Esophagus squamous epithelium (tissue), 5 donors: ENCODE measurements at places on chromosomes 5 and 9.

GRCh38 chr5:150632305-150633160 is 7.9 kb upstream of the SYNPO start:
- DNase-seq = no peak

- DNase-seq = no peak
These were observed 12.7 kb downstream of the PDGFRB start for GRCh38 chr5:150142959-150143349.

DNA sequence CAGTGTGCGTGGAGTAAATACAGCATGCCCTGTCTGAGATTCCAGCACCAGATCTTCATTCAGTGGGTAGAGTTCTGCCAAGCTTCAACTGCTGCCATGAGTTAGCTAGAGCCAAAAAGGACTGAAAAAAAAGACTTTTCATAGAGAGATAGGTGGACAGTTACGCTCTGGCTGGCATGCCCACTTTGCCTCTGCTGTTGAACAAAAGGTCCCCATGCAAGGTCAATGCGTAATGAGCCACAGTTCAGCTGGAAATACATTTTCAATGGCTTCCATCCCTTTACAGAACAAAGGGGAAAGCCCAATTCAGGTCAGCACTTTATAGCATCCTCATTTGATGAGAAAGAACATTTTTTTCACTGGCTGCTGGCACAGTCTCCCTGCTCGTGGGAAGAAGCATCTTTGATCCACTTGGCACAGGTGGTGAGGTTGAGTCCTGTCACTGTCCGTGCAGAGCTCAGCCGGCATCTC is 86.9 kb upstream of the ERCC6L2 start:
- no peak for DNase-seq

- DNase-seq = no peak
These were observed 81.2 kb upstream of the TRIM32 start for GRCh38 chr9:116605904-116606341.

- DNase-seq = no peak
These were observed 24.6 kb upstream of the ANKH start for GRCh38 chr5:14896131-14896530.

- DNase-seq = no peak
These were observed 75.7 kb downstream of the TEK start for GRCh38 chr9:27184556-27185351.

DNA sequence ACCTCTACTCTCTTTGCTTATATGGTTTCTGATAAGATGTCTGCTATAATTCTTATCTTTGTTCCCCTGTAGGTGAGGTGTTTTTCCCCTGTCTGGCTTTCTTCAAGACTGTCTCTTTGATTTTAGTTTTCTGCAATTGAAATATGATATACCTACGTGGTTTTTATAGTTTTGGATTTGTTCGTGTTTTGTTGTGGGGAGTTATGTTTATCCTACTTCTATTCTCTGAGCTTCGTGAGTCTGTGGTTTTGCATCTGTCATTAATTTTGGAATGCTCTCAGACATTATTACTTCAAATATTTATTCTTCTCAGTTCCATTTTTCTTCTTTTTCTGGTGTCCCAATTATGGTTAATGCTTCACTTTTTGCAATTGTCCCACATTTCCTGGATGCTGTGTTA is 521.3 kb downstream of the KCTD16 start:
- no peak for DNase-seq

GRCh38 chr5:98836175-98836574 is 62.7 kb downstream of the RGMB start:
- no peak for DNase-seq

GRCh38 chr5:120872297-120872696 is 408.2 kb downstream of the PRR16 start:
- no peak for DNase-seq

DNA sequence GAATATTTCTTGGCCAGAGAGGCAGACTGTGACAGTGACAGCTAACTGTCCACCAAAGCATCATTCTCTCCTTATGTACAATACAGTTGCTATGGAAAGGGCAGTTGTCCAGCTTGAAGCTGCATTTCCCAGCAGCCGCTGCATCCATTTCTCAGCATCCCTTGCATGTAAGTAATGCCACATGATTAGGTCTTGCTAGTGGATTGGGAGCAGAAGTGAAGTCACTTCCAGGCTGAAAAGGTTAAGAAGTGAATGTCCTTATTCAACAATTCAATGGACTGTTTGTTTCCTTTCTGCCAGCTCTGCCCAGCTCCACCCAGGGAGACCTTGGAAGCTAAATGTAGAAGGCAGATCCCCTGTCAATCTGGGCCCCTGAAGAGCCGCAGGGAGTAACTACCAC is 26.1 kb upstream of the RETREG1 start:
- DNase-seq = no peak
